ENCODE measurements at places on chromosomes 7 and 10.

- DNase-seq, result no peak
Measured at GRCh38 chr7:132030086-132030568, 473.7 kb upstream of the PODXL start.

DNA sequence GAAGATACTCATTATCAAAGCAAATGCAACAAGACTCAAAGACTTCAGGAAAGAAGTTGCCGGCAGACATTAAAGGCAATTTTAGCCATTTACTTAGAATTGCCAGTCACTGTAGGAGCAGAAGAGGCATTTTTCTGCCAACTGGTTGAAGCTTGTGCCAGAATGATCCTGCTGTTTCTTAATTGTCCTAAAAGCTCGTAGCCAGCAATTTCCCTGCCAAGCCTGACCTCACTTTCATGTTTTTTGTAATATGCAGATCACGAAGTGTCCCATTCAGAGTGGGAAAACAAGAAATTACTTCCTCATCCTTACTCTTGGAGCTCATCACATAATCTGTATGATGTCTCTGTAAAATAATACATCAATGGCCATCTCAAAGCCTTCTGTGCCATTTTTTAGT, 130.9 kb upstream of the ANKRD1 start:
- no peak for DNase-seq

GRCh38 chr7:20409961-20410360, 79.3 kb downstream of the ITGB8 start:
- no peak for DNase-seq

GRCh38 chr7:46058086-46058823, 137.2 kb upstream of the IGFBP3 start:
- DNase-seq, result no peak

DNA sequence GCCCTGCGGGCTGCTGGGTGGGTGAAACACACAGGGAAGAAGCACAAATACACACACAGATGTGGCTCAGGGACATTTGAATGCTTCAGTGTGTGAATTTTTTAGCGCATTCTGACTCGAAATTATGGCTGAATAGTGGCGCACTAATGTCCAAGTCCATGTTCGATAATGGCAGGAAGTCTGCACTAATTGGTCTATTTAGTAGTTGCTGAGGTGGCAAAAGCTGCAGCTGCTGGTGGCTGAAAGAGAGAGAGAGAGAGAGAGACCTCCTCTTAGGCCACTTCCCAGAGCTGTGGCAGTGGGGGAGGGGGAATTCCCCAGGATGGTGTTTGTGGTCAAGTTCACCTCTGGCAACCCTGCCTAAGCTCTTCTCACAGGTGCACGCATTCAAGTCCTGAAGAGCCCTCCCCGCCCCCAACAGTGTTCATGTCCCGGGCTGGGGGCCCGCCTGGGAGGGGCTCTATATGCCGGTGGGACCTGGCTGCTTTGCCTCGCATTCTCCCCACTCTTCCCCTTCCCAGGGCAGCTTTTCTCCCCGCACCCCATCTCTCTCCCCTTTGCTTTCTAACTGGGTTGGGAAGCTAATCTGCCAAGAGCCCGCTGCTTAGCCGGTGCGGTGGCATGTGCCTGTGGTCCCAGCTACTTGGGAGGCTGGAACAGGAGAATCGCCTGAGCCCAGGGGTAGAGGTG, 6.0 kb upstream of the MNX1 start:
- DNase-seq, result no peak

- peak; percentile 41 for DNase-seq
Measured at GRCh38 chr10:31871266-31872065, 57.2 kb downstream of the ARHGAP12 start.

- no peak for DNase-seq
Measured at GRCh38 chr10:97007417-97007816, 175.3 kb downstream of the LCOR start.

DNA sequence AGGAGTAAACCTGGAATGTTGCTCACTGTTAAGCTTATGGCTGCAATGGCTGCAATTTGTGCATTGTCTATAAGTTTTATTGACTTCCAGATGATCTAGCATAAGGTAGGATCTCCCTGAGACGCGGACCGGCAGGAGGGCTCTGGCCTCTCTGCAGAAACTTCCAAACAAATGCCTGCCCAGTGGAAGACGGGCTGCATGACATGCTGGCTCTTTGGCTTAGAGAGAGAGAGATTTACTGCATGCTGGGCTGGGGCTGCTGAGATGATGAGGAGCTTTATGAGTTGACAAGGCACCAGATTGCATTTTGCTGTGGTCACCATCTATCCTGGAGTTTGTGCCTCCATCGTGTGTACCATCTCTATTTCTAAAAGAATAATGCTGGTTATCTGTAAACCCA, 193.2 kb downstream of the GALNT17 start:
- no peak for DNase-seq

DNA sequence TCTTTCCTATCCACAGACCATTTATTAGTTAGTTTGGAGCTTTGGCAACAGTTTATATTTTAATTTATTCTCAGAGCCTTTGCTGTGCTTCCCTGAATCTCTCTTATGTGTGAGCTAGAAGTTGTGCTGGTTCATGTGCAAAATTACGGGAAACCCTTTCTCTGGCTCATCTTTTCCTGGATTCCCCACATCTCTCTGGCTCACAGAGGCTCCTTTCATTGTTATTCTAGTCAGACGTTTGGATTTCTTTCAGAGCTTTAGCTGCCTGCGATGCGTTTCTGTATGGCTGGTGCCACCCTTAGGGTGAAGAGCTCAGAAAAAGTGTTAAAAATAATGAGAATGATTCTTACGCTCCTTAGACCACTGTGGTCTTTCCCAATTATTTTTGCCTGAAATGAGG, 53.3 kb downstream of the TPST1 start:
- DNase-seq, result no peak

GRCh38 chr10:119454316-119454715, 88.2 kb downstream of the RGS10 start:
- DNase-seq, result no peak

GRCh38 chr7:303425-303824, 13.5 kb downstream of the FOXL3 start:
- no peak for DNase-seq

DNA sequence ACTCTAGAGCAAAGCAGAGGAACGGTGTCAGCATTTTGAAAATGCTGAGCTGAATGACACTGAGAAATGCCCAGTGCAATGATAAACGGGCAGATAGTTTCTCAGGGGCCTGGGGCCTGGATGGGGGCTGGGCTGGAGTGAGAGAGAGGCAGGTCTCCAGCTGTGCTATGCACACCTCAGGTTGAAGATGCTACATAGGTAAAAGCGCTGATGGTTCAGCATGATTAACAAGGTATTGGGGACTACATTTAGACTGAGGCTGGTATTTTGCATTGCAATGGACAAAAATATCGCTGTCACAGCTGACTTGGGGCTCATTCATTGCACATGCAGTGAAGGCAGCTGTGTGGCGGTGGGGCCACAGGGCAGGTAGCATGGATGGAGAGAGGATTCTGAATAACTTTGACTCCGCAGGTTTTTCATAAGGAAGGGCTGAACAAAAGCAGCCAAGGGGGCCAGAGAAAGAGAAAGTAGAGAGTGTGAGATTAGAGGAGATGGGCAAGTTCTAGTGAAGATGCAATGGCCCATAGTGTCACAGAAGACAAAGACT, 290.8 kb upstream of the ZNF32 start:
- DNase-seq, result no peak

DNA sequence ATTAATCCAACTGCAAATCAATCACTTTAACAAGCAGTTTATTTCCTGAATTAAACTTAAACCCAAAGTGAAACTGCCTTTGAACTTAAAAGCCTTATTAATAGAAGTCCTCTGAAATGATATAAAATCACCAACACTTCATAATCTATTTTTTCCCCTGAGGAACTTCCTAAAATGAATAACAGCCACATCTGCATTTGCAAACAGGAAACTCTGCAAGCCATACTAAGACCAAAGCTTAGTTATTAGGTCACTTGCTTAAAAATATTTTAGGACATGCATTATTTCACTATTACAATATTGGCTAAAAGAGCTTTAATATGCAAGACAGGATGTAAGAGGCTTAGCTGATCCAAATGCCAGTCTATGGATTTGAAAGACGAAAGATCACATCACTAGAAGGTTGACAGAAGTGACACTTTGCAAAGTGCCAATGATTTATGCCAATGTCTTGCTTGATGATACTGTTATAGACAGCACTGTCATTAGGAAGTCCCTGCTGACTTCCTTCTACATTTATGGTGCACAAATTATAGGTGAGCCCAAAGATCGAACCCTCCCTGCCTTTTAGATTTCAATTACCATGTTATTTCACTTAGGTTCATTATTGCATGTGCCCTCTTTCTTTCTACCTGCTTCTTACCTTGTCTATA, 99.9 kb upstream of the SKAP2 start:
- peak; percentile 45 for DNase-seq

- no peak for DNase-seq
Measured at GRCh38 chr10:103739039-103739764, 116.2 kb downstream of the SH3PXD2A start.

GRCh38 chr7:32871624-32872371, 19.8 kb downstream of the KBTBD2 start:
- no peak for DNase-seq

DNA sequence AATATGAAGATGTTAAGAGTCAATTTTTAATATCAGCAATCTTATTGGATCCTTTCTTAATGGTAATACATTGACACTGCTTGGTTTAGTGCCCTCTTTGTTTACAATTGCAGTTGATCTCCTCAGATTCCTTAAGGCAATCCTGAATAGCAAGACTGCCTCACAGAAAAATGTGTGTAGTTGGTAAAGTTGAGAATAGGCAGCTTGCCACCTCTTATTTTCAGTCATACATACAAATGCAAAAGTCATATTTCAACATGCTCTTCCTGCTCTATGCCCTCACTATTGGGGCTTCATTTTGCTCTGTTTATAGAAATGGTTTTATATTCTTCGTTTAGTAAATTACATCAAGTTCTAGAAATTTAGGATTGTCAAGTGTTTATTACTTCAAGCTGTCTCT, 661.1 kb upstream of the ANKRD30A start:
- no peak for DNase-seq

GRCh38 chr10:34802692-34803091, 12.4 kb downstream of the PARD3 start:
- no peak for DNase-seq

- no peak for DNase-seq
Measured at GRCh38 chr7:28573059-28573553, 160.8 kb downstream of the CREB5 start.

DNA sequence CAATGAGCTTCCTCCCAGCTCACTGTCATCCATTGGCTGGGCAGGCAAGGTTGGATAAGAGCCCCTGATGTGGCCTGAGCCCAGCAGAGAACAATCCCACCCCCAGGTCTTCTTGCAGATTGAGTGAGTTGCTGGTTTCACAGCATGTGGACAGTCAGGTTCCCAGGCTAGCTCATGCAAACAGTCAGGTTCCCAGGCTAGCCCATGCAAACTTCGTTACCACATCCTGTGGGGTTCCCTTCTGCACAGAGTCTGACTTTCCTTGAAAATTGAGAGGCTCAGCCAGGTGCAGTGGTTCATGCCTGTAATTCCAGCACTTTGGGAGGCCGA, 67.1 kb downstream of the TMEM130 start:
- DNase-seq, result no peak

- DNase-seq, result peak; percentile 98
Measured at GRCh38 chr7:151744656-151745638, 132.0 kb downstream of the PRKAG2 start.

GRCh38 chr7:39446546-39446945, 119.7 kb upstream of the YAE1 start:
- DNase-seq, result no peak

DNA sequence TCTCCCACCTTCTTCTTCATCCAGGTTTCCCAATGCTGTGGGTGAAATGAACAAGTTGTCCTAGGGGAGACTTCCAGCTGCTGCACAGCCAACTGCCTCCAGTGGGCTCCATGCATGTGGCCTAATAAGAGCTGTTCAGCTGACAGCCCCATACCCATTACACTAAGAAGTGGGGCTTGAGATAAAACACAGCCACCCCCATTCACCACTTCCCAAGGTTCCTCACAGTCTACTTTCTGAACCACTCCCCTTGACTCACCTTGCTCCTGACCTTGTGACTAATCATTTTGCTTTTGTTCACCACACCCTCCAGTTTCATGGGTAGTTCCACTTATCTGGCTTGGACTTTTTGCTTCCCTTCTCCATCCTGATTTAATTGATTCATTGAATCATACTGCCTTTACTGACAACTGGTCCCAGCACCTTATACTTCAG, 119.3 kb downstream of the CABCOCO1 start:
- no peak for DNase-seq

DNA sequence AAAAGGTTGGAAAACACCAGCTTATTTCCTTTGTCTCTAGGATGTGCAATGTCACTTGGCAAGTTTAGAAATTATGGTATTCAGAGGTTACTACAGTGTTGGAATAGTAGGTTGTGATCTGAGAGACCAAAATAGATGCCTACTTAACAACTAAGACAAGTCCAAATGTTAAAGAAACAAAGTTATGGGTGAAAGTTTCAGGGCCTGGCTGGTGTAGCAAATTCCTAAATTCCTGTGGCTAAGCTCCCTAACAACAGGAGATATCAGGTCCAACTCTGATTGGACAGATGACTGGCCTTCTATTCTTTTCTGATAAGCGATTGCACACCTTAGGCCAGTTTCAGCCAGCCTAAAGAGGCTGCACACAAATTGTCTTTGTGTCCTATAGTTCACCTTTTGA, 873.5 kb downstream of the REEP3 start:
- DNase-seq, result no peak

DNA sequence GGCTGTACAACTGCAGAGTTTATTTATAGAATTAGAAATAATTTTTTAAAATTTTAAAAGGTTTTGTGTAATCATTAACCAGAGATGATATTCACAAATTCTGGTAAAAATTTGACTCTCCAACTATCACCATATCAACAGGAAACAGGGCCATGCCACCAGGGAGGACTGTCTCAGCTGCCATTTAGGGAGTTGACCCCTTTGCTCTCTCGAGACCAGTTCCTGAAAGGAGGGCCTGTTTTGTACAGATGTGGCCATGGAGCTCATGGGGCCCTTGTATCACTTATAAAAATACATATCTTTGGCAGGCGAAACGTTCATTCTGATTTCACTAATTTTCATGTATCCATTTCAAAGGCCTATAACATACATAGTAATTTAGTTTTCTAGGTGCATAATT, 20.3 kb downstream of the H2AZ2 start:
- DNase-seq, result no peak

- DNase-seq, result no peak
Measured at GRCh38 chr10:24553051-24553612, 170.6 kb downstream of the ARHGAP21 start.

DNA sequence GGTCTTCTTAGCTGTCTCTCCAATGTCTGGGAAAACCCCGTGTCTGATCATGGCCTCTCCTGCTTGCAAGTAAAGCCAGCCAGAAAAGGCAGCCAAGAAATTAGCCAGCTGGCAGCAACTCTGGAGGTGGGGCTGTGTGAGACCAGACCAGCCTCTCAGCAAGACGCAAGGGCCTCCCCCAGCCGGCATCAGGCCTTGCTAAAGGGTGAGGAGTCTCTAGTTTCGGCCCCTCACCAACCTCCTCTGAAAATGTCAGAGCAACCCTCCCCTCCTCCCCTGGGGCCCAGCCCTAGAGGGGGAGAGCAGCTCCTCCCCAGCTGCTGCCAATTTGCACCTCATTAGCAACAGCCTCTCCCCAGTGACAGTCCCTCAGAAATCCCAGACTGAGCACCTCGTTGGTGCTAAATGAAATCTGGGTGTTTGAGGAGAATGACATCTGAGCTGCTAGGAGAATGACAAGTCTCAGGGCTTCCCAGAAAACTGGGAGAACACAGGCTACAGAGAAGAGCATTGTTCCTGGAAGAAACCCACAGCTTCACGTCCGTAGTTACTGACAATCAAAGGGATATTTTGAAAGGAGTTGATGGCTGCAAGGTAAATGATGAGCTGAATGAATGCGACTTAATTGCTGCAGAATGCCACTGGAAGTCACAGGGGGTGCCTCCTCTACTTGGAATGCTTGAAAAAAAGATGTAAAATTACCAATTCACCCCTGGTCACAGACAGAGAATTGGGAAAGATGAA, 25.9 kb downstream of the DGKI start:
- DNase-seq, result no peak

Data from inflammatory macrophage treated with lipopolysaccharide for 1 hour (primary cell).